ENCODE measurements at places on chromosomes 2 and 18.
A peak's percentile ranks its signal among the peaks of the same experiment; 100 is the strongest.

- DNase-seq = peak; percentile 2
Observed at GRCh38 chr2:214465363-214466146, 54.7 kb downstream of the VWC2L start.

DNA sequence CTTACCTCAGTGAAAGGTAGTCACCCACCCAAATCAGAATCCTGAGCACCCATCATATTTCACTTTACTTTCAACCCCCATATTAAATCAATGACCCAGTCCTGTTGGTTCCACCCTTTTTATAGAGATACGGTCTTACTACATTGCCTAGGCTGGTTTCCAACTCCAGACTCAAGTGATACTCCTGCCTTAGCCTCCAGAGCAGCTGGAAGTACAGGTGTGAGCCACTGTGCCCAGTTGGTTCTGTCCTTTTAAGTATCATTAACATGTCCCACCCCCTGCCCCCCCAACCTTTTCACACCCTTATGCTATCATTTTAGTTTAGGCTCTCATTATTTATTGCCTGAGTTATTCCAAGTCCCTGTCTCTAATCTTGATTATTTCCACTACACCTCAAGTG lies 28.7 kb downstream of the MSH6 start:
- no peak for DNase-seq

DNA sequence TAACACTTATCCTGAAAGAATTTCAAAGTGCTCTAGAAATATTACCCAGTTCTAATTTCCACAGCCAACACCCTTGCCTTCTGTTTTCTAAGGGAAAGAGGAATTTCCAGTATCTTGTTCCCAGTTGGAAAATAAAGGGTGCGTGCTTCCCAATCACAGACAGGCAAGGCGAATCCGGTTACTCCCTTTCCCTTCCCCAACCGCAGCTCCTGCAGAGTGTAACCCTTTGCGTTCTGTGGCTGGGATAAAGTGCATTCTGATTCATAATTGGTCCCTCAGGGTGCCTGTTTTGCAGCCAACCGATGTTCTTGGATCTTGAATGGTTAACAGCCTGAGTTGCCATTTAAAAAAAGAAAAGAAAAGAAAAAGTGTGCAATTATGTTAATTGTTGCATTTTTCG lies 40.6 kb upstream of the PGAP1 start:
- DNase-seq = peak; percentile 36

DNA sequence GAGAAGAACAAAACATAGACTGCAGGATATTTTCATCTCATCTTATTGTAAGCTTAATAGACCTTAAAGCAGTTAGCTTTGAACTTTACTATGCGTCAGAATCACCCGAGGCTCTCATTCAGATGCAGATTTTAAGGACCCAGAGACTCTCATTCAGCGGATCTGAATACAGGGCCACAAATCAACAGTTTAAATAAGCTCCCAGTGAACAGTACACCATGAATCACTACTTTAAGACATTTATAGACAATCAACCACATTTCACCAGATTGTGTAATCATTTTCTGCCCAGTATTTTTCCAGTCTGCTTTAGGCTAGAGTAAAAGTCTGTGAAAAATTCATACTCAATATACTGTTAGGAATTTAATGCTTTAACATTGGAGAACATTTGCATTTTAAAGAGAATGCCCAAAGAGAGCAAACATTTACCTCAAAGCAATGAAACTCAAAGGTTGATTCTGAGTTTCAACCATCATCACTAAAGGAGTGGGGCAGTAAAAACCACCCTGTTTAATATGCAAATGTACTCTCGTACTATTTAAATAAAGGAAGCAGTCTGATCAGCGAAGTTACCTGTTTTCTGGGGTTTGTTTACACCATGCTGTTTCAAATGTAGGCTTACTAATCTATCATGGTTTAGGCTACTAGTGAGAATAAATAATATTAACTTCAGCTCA lies 11.0 kb upstream of the ALPK2 start:
- DNase-seq = peak; percentile 56

DNA sequence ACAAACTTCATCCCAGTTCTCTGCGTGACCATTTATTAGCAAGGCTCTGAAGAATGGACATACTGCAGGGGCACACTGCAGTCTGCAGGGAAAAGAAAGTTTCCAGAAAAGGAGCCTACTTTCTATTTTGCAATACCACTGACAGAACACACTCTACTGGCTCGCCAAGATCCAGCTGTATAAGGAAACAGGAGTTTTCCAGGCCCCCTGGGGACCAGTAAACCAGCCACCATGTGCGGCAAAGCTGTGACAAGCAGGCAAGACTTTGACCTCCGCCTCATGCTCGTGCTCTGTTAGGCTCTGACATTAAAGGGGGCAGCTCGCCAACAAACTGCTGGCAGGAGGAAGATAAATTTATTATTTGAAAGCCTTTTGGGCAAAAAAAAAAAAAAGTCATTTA lies 67.3 kb downstream of the CCBE1 start:
- peak; percentile 67 for DNase-seq

DNA sequence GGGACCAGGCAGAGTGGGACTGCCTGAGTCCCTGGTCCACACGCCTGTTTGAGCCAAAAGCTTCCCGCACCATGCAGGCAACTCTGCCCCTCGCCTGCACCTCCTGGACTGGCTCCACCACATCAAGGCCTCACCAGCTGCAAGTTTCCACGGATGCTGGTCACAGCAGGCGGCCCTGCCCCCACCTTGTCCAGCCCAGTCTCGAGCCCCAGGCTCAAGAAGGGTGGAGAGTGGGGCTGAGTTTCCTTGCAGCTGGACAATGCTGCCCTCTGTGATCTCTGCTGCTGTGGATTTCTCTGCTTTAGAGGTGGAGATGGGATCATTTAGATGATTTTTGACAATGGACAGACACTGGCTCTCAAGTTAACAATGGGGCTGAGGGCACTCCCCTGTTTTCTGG lies 74.9 kb downstream of the MTCL1 start:
- no peak for DNase-seq

GRCh38 chr2:239370876-239371725 lies 29.7 kb downstream of the HDAC4 start:
- DNase-seq = no peak

GRCh38 chr18:73752965-73753364 lies 394.7 kb downstream of the FBXO15 start:
- DNase-seq = no peak

- no peak for DNase-seq
Observed at GRCh38 chr2:184799379-184799778, 201.1 kb downstream of the ZNF804A start.

- DNase-seq = no peak
Observed at GRCh38 chr2:156398176-156398575, 38.0 kb upstream of the GPD2 start.

- no peak for DNase-seq
Observed at GRCh38 chr2:119247844-119248271, 24.2 kb downstream of the STEAP3 start.

- DNase-seq = no peak
Observed at GRCh38 chr2:56288838-56289580, 105.2 kb downstream of the CCDC85A start.

DNA sequence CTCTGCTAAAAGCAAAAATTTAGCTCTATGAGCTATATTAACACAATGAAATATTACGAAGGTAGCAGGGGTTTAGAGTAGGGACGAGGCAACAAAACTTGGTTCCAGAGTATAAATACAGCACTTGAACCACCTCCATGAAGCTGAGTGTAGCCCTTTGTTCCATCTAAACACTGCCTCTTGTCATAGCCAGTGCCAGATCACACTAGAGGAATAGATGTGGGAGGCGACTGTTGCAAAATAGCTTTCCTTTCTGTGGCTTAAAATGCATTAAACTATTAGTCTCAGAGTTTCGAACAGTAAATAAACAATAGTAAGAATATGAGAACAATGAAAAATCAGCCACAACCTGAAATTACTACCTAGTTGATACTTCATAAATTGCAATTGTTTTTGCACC lies 29.8 kb downstream of the PIEZO2 start:
- peak; percentile 12 for DNase-seq

DNA sequence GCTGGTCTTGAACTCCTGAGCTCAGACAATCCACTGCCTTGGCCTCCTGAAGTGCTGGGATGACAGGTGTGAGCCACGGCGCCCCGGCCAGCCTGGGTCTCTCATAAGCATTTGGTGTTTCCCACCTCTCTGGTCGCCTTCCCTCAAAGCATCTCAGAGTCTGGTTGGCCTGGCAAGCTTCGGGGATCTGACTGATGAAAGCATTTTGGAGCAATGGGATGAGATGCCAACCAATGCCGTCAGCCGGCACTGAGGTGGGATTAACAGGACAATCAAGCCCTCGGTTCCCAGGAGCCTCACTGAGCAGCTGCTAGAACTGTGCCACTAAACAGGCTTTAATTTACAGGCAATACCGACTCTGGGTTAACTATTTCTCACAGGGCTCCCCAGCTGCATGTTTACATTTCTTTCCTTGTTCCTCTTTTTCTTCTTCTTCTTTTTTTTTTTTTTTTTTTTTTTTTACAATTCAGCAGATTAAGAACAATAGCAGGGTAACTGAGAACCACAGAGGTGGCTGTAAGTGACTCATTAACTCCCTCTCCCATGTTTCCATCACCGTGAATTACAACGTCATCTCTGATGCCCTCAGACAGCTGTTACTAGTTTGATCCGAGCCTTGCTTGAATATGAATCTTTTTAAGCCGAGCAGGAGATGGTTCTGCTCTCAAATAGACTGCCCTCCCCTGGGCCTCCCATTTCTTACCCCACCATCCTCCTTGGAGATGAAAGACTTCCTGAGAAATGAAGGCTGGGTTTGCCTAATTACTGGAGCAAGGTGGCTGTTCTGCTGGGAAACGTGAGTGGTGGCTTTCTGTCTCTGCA lies 37.9 kb downstream of the ODC1 start:
- DNase-seq = no peak

DNA sequence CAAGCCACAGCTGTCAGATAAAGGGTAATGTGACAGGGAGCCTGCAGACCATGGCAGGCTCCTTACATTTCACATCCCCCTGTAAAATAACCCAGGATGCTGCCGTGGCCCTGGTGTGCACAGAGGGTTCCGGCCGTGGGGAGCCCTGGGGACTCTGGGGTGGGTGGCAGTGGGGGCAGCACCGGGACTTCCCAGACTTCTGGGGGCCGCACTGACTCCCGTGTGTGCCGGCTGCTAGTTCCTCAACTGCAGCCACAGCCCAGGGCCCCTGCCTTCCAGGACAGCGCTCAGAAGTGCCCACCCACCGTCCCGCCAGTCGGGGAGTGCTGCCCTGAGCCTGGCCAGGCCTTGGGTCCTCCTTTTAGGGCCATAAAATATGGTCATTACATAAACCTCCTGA lies 56.5 kb downstream of the CIB4 start:
- no peak for DNase-seq

DNA sequence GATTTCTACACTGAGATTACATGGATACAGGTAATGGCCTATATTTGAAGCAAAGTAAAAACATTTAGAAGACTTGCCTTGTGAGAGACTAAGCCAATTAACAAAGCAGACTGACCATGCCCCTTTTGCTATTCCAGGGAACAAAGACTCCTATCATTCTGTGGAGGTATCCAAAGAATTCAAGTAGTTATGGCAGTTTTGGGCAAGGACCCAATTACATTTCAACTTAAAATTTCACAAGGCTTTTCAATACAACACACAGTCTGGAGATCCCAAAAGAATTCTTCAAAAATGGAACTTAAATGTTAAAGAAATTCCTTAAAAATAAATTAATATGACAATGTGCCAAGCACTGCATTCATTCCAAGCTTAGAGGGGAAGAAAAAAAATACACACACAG lies 109.2 kb upstream of the CHRNA1 start:
- peak; percentile 85 for DNase-seq

DNA sequence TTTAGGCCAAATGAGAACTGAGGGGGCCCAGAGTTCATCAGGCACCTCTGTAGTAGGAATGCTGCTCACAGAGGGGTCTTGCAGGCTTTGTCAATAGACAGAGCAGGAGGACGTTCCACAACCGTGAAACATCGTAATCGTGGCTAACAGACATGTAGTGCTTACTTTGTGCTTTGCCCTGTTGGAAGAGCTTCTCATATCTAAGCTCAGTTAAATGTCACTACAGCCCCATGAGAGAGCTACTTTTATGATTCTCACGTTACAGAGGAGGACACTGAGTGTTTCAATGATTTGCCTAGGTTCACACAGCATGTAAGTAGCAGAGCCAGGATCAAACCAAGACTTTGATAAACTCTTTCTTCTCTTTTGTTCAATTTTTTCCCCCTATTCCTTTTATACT lies 136.6 kb downstream of the MYCN start:
- no peak for DNase-seq

DNA sequence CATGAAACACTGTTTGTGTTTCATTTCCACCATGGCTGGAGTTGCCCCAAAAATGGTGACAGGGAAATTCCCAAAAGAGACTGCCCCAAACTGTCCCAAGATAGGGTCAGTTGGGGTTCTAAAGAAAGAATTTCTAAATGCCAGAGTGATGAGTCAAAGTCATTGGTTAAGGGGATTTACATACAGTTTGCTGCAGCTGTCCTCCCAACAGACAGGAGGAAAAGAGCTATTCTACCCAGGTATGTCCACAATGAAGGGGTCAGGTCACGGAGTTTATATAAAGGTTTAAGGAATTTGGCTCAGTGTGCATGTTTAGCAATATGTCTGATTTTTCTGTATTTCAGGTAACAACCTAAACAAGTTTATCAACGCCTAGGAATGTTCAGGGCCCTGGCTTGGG lies 344.1 kb downstream of the TDRD15 start:
- no peak for DNase-seq

DNA sequence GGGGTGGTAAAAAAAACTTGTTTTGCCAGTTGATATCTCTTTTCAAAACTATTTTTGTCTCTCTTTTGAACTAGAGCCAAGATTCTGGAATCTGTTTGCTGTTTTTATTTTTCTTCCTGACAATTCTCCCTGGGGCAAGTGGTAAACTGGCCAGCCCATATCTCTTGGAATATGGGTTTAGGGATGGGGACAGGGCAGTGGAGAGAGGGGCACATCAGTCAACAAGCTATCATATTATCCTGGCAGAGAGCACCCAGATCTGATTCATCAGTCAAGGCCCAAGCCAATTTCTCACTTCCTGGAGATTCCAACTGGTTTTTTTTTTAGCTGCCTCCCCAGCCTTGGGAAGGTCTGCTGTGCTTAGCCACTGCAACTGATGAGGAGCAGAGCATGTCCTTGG lies 52.3 kb downstream of the ARHGAP28 start:
- peak; percentile 29 for DNase-seq

DNA sequence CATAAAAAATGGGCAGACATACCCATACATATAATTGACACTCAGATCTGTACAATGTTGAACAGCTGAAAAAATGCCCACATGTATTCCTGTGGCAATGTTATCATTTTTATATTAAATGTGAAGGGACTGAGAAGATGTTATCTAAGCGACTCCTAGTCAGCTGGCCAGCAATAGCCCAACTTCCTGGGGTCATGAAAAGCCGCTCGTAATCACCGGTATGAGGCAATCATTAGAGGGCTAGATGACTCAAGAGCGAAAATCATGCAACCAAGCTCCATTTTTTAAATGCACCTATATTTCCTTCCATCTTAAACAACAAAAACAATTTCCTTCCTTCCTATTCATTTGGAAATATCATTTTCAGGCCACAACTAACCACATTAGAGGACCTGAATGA lies 274.6 kb upstream of the CCDC68 start:
- no peak for DNase-seq

- DNase-seq = no peak
Observed at GRCh38 chr2:128324008-128324896, 5.6 kb upstream of the HS6ST1 start.

GRCh38 chr2:88857274-88857741 lies 165.8 kb downstream of the RPIA start:
- DNase-seq = no peak
